Astrocyte of the hippocampus (primary cell): ENCODE measurements at places on chromosomes 11 and 22.

GRCh38 chr11:104995001-104995408 lies 26.6 kb upstream of the CASP4 start:
- DNase-seq: no peak

GRCh38 chr22:19357270-19358105 lies 66.0 kb upstream of the CLTCL1 start:
- DNase-seq: peak; percentile 69

GRCh38 chr22:30325065-30325720 lies 1.5 kb downstream of the TBC1D10A start:
- DNase-seq: peak; percentile 78

DNA sequence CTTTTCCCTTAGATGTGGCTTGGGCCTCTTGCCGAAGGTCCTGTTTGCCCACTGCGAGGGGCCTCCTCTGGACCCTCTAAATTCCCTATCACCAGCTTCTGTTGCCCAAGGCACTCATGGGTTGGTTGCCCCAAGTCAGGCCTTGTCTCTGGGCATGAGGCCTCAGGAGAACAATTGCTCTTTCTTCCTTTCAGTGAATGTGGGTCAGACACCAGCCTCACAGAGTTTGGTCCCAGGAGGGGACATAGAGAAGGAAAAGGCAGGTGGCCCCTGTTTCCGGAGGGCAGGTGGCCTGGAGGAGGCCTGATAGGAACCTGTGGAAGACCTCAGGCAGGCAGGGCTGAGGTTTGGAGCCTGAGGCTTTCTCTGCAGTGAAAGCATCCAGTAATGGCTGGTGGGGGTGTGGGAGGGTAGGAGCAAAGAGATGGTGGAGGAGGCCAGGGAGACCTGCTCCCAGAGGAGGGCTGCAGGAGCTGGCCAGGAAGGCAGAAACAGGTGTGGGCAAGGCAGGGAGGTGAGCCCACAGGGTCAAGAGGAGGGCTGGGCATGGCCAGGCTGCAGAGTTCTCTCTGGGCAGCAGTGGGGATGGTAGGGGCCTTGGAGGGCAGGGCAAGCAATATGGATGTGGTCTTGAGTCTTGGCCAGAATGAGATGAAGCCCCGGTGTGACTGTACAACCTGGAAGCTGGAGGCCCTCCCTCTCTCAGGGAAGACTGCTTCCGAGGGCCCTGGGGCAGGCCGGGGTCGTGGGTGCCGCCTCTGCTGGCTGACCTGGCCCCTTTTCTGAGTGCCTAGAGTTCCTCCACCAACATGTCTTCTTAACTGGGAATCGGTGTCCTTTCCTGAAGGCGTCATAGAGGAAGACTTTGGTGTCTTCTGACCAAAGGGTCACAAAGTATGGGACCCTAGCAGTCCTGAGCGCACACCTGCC lies 28.0 kb upstream of the LMO1 start:
- DNase-seq: no peak

- DNase-seq: no peak
Measured at GRCh38 chr22:42873356-42873755, 16.3 kb upstream of the ARFGAP3 start.

DNA sequence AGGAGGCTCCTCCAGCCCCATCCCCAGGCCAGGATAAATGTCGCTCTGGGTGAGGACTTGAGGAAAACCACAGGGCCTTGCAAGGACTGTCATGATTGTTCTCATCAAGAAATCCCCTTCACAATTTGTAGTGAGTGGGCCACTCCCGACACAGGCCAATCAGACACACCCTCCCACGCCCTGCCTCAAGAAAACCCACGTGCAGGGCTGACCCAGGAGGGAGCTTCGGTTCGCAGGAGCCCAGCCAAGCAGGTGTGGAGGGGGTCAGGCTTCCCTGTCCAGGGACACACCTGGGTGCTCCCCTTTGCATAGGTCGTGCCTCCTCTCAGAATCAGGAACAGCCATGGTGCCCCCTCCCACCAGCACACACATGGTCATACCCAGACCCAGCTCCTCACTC lies 43.2 kb downstream of the SHANK2 start:
- DNase-seq: no peak

- DNase-seq: no peak
Measured at GRCh38 chr11:12174477-12175143, 64.2 kb downstream of the MICAL2 start.

- DNase-seq: no peak
Measured at GRCh38 chr22:28448625-28449024, 231.0 kb downstream of the TTC28 start.

GRCh38 chr11:15199693-15200092 lies 85.0 kb downstream of the INSC start:
- DNase-seq: peak; percentile 63

DNA sequence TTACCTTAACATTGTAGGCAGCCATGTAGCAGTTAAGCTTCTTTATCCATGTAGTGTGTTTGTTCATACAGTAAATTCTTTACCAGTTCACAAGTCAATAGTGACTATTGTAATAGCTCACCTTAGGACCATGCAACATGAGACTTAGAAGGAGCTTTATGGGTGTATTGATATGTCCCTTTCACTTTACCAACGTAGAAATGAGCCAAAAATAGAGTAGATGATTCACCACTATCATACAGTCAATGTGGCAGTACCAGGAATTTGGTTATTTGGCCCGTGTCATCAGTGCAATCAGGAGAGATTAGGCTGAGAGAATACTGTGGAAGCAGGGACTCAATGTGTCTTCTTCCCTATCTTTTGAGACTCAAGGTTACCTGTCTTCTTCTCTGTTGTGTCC lies 4.7 kb downstream of the ZDHHC13 start:
- DNase-seq: no peak

DNA sequence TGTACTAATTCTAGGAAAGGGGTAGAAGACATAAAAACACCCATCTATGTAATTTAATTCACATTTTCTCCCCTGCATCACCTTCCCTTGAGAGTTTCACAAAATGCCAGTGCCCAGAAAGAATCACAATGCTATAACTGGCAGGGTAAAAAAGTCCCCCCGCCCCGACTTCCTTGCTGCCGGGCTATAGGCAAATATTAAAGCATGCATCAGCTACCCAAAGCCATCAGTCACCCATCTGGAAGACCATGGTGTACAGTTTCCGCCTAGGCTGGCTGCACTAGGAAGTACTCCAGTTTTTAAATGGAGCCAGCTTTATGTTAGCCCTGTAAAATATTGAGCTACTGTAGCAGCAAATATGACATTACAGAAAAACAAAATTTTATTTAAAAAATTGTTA lies 67.8 kb downstream of the ST14 start:
- DNase-seq: no peak

DNA sequence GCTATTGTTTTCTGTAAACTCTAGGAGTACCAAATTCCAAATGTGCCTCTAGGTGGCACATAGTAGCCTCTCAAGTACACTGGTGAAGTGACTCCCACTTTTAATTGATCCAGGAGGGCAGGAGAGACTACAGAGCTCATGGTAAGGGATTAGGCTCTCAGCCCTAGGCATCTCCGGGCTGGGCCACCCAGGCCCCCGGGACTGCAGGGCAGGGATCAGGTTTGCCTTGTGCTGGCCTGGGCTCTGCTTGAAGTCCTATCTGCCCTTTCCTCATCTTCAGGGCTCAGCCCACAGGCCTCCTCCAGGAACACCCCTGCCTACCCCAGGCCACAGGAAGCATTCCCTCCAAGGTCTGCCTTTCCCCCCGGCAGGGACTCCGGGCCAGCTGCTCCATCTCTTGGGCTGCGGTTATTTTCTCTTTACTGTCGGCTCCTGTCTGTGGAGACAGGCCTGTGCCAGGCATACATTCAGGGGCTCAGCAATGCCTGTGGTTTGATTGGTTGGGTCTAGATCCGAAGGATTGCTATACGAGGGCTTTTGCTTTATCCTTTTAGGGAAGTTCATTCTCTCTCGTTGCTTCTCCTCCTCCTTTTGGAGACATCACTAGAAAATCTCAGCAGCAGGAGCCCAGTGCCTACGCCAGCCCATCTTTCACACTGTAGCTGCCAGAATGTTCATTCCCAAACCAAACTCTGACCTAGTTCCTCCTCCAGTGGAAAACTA lies 32.8 kb downstream of the PARVA start:
- DNase-seq: peak; percentile 38

DNA sequence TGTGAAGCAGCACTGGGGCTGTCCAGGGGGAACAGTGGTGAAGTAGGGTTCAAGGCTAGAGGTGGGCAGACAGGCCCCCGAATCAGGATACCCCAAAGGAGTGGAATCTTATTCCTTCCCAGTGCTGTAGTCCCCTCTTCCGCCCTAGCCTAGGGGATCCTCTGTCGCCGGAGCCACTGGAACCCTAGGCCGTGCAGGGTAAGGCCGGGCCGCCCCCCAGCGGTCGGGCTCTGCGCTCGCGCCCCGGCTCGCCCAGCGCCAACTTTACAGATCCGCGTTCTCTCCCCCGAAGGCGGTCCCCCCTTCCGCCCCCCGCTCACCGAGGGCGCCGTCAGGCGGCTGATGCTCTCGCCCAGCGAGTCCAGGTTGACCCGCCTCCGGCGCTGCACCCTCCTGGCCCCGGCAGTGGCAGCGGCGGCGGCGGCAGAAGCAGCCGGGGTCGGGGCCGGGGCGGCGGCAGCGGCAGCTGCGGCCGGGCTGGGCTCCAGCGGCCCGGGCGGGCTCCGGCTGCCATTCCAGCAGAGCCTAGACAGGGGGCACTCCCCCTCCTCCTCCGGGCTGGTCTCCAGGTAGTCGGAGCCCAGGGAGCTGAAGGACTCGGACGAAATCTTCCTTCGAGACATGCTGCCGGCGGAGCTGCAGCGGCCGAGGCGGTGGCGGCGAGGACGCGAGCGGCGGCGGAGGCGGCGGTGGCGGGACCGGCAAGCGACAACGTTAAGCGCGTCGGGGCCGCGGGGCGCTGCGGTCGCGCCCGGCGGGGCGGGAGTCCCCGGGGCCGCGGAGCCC lies 650 bp downstream of the GUCY1A2 start:
- peak; percentile 89 for DNase-seq

DNA sequence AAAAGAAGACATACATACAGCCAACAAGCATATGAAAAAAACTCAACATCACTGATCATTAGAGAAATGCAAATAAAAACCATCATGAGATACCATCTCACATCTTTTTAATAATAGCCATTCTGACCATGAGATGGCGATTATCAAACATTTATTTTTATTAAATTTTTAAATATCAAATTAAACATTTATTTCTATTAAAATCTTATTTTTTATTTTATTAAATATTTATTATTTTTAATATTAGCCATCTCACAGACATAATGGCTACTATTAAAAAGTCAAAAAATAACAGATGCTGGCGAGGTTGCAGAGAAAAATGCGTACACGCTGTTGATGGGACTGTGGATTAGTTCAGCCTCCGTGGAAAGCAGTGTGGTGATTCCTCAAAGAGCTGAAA lies 264.8 kb upstream of the TENM4 start:
- DNase-seq: no peak
